AG09309 (cell line): ENCODE measurements at places on chromosomes 12 and 14.

- DNase-seq, result no peak
Measured at GRCh38 chr14:92711976-92712653, 36.3 kb downstream of the LGMN start.

GRCh38 chr12:100274291-100274690 lies 7.3 kb downstream of the SCYL2 start:
- no peak for DNase-seq

- no peak for DNase-seq
Measured at GRCh38 chr12:57965766-57966165, 24.4 kb downstream of the ATP23 start.

DNA sequence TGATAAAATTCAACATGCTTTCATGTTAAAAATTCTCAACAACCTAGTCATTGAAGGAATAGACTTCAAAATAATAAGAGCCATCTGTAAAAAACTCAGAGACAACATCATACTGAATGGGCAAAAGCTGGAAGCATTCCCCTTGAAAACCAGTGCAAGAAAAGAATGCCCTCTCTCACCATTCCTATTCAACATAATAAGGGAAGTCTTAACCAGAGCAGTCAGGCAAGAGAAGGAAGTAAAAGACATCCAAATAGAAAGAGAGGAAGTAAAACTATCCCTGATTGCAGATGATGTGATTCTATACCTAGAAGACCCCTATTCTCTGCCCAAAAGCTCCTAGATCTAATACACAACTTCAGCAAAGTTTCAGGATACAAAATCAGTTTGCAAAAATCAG lies 52.9 kb downstream of the APOBEC1 start:
- DNase-seq, result no peak

- no peak for DNase-seq
Measured at GRCh38 chr14:99265571-99265970, 6.4 kb downstream of the BCL11B start.

- no peak for DNase-seq
Measured at GRCh38 chr12:111312016-111312415, 56.9 kb downstream of the PHETA1 start.

GRCh38 chr12:8465301-8465996 lies 9.7 kb downstream of the CLEC6A start:
- no peak for DNase-seq

DNA sequence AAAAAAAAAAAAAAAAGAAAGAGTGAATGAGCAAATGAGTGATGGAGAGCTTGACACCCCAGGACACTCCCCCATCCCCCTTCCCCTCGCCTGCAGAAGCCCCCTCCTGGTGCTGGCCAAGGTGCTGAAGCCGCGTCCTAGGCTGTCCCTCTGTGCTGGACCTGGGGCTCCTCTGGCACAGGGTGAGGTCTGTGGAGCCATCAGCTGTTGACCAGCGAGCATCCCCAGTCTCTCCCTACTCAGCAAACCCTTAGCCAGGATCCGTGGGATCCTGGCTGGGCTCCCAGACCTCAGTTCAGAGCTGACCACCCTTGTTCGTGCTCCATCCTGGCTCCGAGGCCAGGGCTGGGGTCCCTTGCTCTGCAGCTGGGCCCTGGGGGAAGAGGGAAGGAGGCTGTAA lies 5.4 kb upstream of the KIF26A start:
- DNase-seq, result no peak

GRCh38 chr14:96827290-96827689 lies 30.1 kb downstream of the VRK1 start:
- DNase-seq, result no peak

DNA sequence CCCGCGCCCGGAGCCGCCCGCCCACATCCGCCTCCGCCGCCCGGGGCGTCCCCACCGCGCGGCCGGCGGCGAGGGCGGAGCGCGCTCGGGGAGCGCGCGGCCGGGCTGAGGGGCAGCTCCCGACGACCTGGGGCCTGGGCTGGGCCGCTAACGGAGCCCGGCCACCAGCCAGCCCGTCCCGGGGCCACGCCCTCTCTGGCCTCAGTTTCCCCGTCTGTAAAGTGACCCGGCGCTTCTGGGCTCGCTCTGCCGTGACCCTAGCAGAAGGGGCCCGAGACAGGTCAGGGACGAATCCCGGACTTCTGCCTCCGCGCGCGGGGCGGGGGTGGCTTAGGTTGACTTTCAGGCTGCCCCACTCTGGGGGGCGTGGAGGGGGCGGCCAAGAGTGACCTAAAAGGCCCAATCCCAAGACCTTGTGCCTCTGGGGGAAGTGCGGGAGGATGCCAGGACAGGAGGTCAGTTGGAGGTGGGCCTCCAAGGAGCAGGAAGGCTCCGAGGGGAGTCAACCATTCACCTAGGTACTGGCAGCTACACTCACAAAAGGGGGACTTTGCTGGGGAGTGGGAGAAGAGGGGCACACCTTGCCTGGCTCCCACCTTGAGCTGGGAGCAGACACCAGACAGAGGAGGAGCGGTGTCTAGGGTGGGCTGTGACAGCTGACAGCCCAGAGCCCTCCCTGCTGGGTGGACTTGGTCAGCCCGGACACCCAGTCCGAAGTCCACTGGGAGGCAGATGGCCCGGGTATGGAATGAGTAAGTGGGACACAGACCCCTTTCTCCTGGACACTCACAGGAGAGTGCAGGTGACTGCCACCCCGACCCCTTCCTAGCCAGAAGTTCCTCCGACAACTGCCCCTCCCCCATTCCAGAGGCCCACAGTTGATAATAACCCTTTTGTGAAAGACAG lies 486 bp upstream of the AKT1 start:
- no peak for DNase-seq
